NCI-H146 (cell line): ENCODE measurements at places on chromosomes 4 and X.

DNA sequence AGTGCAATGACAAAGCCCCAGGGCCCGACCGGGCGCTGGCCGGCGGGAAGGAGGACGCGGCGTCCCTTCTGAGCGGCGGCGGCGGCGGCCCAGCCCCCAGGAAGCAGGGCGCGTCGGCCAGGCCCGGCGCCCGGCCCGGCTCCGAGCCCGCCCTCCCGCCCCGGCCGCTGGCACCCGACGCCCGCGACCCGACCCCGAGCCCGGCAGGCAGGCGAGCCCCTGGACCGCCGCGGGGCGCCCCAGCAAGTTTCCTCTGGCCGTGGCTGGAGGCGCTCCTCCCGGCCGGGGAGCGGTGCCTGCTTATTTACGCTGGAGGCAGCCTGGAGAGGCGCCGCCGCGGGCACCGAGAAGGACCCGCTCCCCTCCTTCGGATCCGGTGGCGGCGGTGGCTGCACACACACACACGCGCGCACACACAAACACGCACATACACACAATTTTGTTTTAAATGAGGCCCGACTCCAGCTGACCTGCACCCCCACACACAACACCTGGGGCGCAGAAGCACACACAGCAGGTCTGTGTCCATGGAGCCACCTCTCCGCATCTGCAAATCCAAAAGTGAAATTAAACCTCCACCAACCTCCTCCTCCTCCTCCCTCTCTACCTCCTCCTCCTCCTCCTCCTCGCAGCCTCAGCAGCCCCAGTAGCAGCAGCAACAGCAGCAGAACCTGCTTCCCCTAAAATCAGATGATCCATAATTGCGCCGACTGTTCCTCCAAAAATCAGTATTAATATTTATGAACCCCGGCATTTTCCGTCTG lies 669 bp downstream of the IRF2 start:
- peak; percentile 40 for DNase-seq

- DNase-seq = no peak
Measured at GRCh38 chrX:29172880-29173279, 585.6 kb downstream of the IL1RAPL1 start.

DNA sequence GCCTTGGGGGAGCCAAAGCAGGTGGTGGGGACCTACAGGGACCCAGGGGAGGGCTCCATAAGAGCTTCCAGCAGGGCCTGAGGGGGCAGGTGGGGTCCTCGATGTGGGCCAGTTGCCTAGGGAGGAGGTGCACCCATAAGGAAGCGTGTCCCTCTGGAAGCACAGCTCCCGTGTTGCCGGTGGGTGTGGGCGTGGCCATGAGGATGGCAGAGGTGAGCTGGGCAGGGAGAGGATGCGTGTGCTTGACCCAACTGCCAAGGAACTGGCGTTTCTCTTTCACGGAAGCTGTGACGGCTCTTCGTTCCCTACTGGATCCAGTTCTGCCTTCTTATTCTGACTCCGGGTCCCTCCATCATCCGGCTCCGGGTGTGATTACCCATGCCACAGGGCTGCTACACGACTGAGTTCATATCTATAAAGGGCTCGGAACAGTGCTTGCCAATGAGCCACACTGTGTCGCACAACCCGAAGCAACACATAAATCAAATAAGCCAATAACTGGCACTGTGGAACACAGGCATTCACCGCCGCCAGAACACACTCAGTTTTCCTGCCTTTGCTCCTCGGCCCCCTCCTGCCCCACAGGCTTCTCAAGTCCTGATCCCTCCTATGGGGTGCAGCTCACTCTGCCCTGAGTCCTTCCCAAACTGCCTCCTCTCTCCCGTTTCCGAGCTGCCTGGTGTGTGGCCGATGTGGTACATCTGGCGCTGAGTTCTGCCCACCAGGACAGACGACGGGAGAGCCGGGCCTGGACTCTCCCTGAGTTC lies 35.5 kb downstream of the RNF212 start:
- DNase-seq = no peak

- no peak for DNase-seq
Measured at GRCh38 chr4:138013625-138014024, 228.5 kb downstream of the SLC7A11 start.

- no peak for DNase-seq
Measured at GRCh38 chr4:7595934-7596461, 161.3 kb upstream of the PSAPL1 start.

- no peak for DNase-seq
Measured at GRCh38 chr4:104763554-104764222, 269.0 kb upstream of the CXXC4 start.

DNA sequence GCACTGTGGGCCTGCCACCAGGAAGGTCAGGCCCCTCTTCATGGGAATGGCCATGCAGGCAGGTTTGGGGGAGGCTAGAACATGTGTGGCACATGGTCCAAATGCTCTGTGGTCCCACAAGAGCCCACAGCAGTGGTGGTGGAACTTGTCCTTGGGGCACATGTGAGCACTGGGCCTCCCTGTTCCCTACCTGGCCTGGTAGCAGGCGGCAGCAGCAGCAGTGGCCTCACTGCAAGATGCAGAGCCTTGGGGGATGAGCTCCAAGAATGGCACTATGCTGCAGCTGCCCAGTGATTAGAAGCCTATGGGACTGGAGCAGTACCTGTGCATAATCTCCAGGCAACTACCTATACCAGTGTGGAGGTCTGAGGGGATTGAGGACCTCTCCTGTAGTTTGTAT lies 197.0 kb upstream of the DCAF8L1 start:
- DNase-seq = no peak

DNA sequence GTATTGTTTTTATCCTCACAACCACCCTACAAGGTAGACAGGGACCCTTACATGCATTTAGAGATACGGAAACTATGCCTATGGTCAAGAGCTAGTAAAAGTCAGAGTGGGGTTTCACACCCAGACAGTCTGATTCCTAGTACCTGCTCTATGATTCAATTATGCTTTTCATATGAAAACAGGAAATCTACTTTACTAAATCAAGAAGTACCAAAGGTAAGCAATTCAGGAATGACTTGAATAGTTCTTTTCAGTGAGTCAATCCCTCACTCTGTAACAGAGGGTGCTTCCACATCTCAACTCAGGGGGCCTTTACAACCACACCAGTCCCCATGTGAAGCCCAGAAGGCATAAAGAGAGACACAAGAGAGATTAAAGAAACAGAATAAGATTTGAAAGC lies 191.4 kb downstream of the PPP3CA start:
- DNase-seq = no peak

DNA sequence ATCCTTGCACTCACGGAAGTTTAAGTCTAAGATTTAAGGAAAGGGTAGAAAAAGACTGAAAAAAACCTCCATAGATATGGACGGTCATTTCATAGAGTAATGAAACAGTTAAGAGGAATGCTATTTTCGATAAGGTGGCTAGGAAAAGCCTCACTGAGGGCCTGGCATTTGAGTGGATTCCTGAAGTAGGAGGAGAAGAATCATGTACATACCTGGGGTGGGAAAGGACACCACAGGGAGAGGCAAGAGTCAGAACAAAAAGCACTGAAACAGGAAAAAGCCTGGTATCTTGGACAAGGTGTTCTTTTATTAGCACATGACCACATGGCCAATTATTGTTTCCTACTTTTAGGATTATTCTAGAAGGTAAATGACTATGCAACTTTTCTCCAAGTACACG lies 547.2 kb upstream of the DIPK2B start:
- DNase-seq = no peak

- no peak for DNase-seq
Measured at GRCh38 chr4:7762376-7763030, 177.2 kb downstream of the AFAP1 start.

- DNase-seq = no peak
Measured at GRCh38 chr4:162959046-162959445, 207.6 kb downstream of the NAF1 start.

DNA sequence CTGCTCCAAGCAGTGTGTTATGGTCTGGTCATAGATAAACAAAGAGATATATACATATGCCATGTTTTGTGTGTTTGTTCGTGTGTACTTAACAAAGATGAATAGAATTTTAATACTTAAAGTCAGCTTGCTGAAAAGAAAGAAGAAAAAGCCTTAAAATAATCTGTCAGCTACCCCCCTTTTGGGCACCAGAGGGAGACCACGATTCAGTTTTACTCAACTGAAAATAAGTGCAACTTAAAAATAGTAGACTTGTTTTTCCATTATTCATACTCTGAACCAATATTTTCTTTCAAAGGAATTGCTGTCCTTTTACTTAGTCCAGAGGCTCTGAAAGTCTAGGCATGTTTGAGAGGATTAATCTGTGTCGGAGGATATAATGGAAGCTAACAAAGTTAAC lies 181.7 kb upstream of the AGTR2 start:
- DNase-seq = peak; percentile 2

DNA sequence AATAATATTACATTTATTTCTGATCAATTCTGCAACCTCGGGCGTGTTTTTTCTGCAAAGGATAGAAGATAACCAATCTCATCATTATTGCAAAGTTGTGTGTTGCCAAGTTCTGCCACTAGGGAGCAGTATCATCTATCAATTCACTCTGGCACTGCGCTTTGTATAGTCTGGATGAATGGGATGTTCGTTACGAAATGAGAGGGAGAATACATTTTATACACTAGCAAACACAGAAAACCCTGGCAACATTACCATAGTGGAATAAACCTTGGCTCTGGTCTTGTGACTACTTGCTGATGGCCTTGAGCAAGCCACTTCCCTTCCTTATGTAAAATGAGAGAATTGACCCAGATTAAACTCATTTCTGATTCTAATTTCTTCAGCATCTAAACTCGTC lies 97.5 kb upstream of the ZNF518B start:
- peak; percentile 58 for DNase-seq

DNA sequence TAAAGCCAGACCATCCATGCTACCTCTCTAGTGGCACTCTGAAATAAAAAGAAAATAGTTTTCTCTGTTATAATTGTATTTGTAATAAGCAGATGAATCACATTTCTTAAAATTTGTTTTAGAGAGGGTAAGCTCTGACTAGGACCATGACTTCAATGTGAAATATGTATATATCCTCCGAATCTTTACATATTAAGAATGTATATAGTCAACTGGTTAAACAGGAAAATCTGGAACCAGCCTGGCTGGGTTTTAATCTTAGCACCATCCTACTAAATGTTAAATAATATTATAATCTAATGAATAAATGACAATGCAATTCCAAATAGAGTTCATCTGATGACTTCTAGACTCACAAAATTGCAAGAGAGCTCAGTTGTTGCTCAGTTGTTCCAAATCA lies 1.5 kb downstream of the FGB start:
- no peak for DNase-seq

GRCh38 chrX:68252664-68253063 lies 180.6 kb downstream of the OPHN1 start:
- no peak for DNase-seq

- no peak for DNase-seq
Measured at GRCh38 chr4:95537191-95537590, 11.6 kb downstream of the UNC5C start.

- DNase-seq = no peak
Measured at GRCh38 chrX:125203365-125203736, 116.3 kb upstream of the TEX13C start.

DNA sequence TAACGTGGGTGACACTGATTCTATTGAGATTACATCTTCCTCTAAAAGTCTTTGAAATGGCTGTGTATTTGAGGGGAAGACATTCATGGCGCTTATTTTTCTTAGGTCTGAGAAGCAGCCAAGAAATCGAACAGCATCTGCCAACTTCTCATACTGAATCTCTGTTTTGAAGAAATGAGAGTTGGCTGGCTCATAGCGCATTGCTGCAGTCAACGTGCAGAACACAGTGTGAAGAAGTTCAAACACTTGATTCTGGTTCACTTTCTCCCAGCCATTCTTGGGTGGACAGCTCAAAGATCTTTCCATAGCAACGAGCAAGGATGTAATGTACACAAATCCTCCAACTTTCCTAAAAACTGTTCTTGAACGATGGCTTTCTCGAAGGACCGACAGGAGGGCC lies 156.5 kb downstream of the WDFY3 start:
- DNase-seq = no peak

DNA sequence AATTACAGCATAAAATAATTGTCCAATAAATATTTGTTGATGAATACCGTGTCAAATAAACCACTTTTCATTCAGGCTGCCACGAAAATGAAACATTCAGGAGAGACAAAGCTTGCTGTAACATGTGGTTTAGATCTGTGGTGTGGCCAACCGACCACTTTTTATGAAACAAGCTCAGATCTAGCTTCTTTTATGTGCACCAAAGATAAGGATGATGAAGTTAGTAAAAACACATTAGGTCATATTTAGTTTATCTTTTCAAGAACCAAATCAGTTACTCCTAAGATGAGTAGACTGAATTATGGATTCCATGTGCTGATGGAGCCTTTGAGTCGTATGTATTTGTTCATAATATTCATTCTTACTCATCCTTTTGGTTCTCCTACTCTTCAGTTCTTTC lies 35.8 kb downstream of the STOX2 start:
- no peak for DNase-seq

DNA sequence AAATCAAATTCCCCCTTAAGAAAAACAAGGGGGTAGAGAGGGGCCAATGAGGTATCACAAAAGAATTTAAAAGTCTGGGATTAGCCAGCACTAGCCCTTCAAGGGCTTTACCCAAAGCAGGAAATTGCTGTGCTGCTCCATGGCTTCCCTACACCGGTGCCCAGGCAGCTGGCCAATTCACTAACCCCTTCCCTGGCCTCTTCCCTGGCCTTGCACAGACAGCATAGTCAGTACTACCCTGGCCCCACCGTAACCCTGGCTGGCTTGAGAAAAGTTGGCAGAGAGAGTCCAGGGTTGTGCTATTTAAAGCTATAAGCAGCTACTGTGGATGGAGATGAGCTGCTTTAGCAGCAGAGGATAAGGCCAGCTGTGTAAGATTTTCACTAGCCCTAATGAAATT lies 43.1 kb downstream of the ADAMTS3 start:
- DNase-seq = no peak

DNA sequence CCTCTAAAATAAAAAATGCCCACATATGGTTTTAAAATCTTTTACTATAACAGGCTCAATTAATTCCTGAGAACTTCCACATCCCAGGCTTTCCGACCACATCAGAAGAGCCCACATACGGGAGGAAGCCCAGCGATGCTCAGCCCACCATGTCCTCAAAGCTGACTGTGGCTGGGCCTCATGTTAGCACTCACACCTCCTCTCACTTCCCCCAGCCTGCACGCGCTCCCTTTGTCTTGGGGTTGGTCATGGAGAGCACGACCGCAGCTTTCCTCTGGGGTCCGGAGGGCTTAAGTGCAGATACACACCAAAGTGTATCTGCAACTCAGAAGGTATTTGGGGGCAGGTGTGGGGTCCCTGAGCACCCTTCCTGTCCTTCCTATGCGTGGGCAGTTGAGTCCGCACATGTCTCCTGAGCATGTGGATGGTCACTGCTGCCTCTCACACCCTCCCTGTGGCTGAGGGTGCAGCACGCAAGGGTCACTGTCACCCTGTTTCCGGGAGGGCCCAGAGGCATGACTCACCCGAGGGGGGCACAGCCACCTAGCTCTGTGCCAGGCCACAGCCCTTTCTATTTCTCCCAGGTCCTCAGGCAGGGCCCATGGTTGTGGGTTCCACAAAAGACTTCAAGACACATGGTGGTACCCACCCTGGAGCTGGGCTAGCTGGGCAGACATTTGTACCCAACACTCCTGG lies 21.2 kb downstream of the WDR1 start:
- no peak for DNase-seq

GRCh38 chr4:10167201-10167600 lies 50.6 kb upstream of the WDR1 start:
- no peak for DNase-seq
